Lung (tissue), 17 donors: ENCODE measurements at places on chromosomes 7 and 10. TPM values are rescaled to one million over a fixed set of nuclear protein-coding genes. Genes with fewer than 3 reads are reported as not detected.
A peak's percentile ranks its signal among the peaks of the same experiment; 100 is the strongest.

DNA sequence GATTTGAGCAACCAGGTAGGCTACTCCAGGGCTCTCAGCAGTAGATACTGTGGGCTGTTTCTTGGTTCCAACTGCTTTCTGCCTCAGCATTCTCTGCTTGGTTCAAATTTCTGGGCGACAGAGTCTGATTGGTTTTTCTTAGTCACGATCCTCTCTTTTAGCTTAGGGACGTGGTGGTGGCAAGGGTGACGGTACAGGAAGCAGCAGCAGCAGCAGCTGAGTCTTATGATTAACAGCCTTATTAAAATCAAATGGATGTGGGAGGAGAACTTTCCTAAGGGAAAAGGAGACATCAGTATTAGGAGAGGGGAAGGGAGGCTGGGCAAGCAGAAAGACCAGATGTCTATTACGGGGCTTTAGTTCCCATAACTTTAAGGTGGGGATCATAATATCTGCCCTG lies 156.5 kb upstream of the PLPP4 start:
- no peak for DNase-seq
- no peaks in the 10 kb centered on the region for H3K36me3 ChIP-seq
- no peak overlapping the region for H3K4me3 ChIP-seq
- no peaks in the 10 kb centered on the region for H3K4me1 ChIP-seq

DNA sequence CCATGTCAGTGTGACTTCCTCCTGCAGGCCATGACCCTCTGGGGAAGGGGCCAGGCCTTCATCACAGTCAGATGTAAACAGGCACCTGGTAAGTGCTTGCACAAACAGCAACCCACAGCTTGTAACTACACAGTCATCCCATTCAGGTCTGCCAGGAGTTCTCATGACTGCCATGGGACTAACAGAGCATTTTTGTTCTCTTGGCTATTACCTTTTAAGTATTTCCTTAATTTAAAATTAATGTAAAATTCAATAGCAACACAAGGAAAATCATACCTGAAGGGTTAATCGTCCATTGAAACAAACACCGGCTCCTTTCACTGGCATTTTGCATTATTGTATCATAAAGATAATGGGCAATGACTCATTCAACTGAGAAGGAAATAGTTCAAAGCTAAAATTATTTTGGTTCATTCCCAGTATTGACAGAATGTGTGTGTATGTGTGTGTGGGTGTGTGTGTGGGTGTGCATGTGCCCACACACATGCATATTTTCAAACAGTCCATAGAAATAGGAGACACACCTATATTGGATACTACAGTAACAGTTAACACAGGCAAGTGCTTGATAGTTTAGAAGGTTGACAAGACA lies 307.9 kb downstream of the WDR11 start:
- H3K4me1 ChIP-seq, result peaks cover 9% of the 10 kb centered on the region
- H3K36me3 ChIP-seq, result no peaks in the 10 kb centered on the region
- no peaks in the 10 kb centered on the region for H3K27me3 ChIP-seq
- peak; percentile 53 for DNase-seq
- no peak overlapping the region for H3K4me3 ChIP-seq

- H3K36me3 ChIP-seq, result no peaks in the 10 kb centered on the region
- DNase-seq, result no peak
- H3K4me1 ChIP-seq, result no peaks in the 10 kb centered on the region
- H3K27me3 ChIP-seq, result no peaks in the 10 kb centered on the region
Observed at GRCh38 chr7:91492773-91493172, 228.5 kb downstream of the FZD1 start.

DNA sequence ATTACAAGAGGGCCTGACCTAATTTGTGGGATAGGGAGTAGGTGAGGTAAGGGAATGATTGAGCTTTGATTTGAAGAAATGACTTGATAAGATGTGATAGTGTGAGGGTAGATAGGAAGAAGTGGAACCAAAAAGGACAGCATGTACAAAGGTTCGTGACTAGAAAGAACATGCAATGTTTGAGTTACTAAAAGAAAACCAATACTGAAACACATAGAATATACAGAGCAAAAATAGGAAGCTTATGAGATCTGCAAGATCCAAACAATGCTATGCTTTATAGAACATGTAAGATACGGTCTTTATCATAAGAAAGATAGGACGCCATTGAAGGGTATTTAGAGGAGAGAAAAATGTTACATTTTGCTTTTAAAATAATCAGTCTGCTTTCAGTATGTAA lies 343.8 kb downstream of the ATRNL1 start:
- no peaks in the 10 kb centered on the region for H3K36me3 ChIP-seq
- DNase-seq, result no peak
- H3K4me3 ChIP-seq, result no peak overlapping the region
- no peaks in the 10 kb centered on the region for H3K27me3 ChIP-seq
- no peaks in the 10 kb centered on the region for H3K4me1 ChIP-seq

DNA sequence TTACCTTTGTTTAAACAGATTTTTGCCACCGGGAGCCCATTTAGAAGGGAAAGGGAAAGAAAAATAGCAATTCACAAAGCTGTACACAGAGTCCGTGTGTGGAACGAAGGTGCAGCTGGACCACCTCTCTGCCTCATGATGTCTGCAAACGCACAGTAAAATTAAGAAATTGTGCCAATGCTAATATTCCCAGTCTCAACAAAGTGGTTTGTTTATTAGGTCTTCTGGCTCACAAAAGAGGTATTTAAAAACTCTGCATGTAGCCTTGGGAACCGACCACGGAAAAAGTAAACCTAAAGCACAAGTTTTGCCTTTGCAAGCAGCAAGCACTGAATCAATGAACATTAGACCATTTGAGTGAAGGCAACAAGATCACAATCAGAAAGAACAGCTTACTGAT lies 57.7 kb downstream of the CREB3L2 start:
- H3K27me3 ChIP-seq, result no peaks in the 10 kb centered on the region
- peaks cover 43% of the 10 kb centered on the region for H3K4me1 ChIP-seq
- DNase-seq, result peak; percentile 62
- H3K4me3 ChIP-seq, result no peak overlapping the region
- no peak overlapping the region for H3K27ac ChIP-seq
- no peaks in the 10 kb centered on the region for H3K36me3 ChIP-seq

- H3K36me3 ChIP-seq, result no peaks in the 10 kb centered on the region
- H3K27me3 ChIP-seq, result no peaks in the 10 kb centered on the region
- H3K27ac ChIP-seq, result peak overlapping the region; percentile 60
- H3K4me1 ChIP-seq, result no peaks in the 10 kb centered on the region
- DNase-seq, result peak; percentile 65
- no peak overlapping the region for H3K4me3 ChIP-seq
Observed at GRCh38 chr10:21519941-21520436, 5.5 kb downstream of the SKIDA1 start.

GRCh38 chr7:29424295-29424983 lies 139.2 kb upstream of the PRR15 start:
- no peak overlapping the region for H3K4me3 ChIP-seq
- no peaks in the 10 kb centered on the region for H3K27me3 ChIP-seq
- no peak overlapping the region for H3K27ac ChIP-seq
- no peak for DNase-seq
- no peaks in the 10 kb centered on the region for H3K36me3 ChIP-seq

DNA sequence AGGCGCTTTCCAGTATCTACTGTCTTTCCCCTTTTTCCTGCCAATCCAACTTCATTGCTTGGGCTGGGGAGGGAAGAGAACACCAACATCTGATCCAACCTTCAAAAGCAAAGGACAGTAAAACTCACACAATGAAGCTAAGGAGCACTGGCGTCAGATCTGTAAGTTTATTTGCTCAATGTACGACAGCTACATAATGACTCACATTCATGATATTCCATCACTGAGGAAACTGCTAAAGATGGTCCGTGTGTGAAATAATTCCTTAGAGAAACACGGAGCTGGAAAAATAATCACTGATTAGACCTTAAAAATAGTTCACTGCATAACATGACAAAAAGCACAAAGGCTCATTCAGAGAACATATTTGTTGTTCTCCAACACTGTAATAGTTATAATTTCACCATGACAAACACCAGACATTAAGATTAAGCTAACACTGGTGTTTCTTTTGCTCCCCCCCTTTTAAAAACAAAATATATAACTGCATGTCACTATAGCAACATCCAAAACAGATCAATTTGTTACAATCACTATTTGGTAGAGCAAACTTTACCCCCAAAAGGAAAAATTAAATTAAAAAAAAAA lies 24.3 kb downstream of the HSPB1 start:
- no peaks in the 10 kb centered on the region for H3K4me1 ChIP-seq
- H3K4me3 ChIP-seq, result no peak overlapping the region
- no peak for DNase-seq
- H3K27ac ChIP-seq, result peak overlapping the region; percentile 33

DNA sequence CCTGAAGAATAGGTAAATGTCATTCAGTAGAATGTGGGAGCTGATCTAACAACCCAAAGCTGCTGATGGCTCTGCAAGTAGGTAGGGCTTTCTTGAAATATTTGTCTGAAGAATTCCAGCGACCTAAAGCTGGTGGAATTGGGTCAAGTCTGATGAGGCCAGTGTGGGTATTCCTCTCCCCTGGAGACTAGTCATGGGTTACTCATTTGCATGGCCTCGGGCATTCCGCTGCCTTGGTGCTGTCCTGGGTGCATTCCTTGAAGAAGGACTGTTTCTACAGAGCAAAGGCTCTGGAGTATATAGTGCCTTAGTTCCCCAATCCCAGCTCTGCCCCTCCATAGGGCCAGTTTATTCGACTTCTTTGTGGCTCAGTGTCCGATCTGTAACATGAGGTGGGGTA lies 19.2 kb downstream of the PDK4 start:
- no peaks in the 10 kb centered on the region for H3K27me3 ChIP-seq
- peaks cover 2% of the 10 kb centered on the region for H3K36me3 ChIP-seq
- no peaks in the 10 kb centered on the region for H3K4me1 ChIP-seq

GRCh38 chr7:41921453-41921981 lies 218.6 kb upstream of the INHBA start:
- H3K27ac ChIP-seq, result no peak overlapping the region
- H3K4me1 ChIP-seq, result peaks cover 8% of the 10 kb centered on the region
- H3K36me3 ChIP-seq, result no peaks in the 10 kb centered on the region
- DNase-seq, result peak; percentile 51
- no peaks in the 10 kb centered on the region for H3K27me3 ChIP-seq

GRCh38 chr10:49549640-49550346 lies 10.9 kb upstream of the ERCC6 start:
- DNase-seq, result no peak
- no peak overlapping the region for H3K27ac ChIP-seq
- H3K27me3 ChIP-seq, result peaks cover 3% of the 10 kb centered on the region
- H3K4me1 ChIP-seq, result no peaks in the 10 kb centered on the region

DNA sequence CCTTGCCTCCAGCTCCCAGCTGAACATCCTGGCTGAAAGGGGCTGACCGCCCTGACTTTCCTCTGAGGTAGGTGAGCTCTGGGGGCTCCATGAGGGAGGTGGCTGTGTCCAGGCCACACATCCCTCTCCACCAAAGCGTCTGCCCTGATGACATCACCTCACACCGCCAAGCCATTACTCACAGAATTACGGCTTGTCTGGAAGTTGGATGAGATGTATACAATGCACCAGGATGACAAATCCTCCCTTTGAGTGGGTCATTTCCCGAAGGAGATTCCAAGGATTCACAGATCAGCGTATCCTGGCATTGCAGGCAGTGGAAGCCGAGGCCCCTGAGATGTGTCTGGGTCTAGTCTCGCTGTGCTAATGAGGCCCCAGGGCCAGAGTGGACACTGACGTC lies 15.1 kb upstream of the RET start:
- no peaks in the 10 kb centered on the region for H3K27me3 ChIP-seq
- H3K4me3 ChIP-seq, result no peak overlapping the region
- H3K36me3 ChIP-seq, result no peaks in the 10 kb centered on the region
- H3K27ac ChIP-seq, result no peak overlapping the region

- no peak overlapping the region for H3K27ac ChIP-seq
- no peak for DNase-seq
- no peaks in the 10 kb centered on the region for H3K27me3 ChIP-seq
- H3K36me3 ChIP-seq, result no peaks in the 10 kb centered on the region
- H3K4me3 ChIP-seq, result no peak overlapping the region
- peaks cover 16% of the 10 kb centered on the region for H3K4me1 ChIP-seq
Observed at GRCh38 chr7:1915956-1916600, 246.0 kb downstream of the ELFN1 start.

DNA sequence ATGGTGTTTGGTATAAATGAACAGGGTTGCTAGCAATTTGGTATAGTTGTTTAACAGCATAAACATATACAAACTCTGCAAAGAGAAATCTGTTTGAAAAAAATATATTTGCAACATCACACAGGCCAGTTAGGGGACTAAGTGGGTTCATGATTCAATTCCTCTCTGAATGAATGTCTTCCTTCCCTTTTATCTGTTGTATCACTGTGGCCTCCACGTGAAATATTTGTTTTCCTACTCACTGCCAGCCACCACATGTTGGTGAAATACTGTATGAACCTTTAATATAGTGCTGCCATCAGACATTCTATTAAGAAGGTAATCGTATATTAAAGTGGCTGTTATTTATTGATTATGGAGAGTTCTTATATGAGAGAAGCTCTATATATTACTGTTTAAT lies 157.0 kb downstream of the ARID5B start:
- H3K27me3 ChIP-seq, result no peaks in the 10 kb centered on the region
- H3K27ac ChIP-seq, result no peak overlapping the region
- H3K4me1 ChIP-seq, result peaks cover 57% of the 10 kb centered on the region
- no peak for DNase-seq
- peaks cover 19% of the 10 kb centered on the region for H3K36me3 ChIP-seq

DNA sequence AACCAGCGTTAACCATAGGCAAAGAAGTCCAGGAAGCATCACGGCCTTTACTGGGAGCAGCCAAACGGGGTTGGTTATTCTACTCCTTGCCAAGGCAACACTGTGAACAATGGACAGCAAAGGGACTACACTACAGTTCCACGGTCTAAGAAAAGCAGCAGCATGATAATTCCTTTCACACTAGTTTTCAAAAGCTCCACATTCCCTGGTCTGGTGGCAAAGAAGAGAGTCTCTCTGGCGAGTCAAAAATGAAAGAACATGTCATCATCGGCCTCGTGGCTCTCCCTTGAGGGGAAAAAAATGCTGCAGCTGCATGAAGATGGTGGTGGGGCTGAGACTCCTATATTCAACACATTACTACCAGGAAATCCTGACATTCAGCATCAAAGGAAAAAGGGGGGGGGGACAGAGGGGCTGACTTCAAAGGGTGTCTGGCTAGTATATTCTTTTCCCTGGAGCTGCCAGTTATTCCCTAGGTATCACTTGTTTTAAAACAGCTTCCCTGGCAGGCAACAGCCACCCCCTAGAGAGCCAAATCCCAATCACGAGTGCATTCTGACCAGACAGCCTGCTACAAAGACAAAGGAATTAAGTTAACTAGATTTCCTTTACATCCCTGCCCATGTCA lies 49.1 kb downstream of the SLC37A3 start:
- no peaks in the 10 kb centered on the region for H3K4me1 ChIP-seq
- no peak overlapping the region for H3K4me3 ChIP-seq
- peak; percentile 32 for DNase-seq
- H3K27me3 ChIP-seq, result no peaks in the 10 kb centered on the region
- peaks cover 27% of the 10 kb centered on the region for H3K36me3 ChIP-seq

CFAP46 gene
- 3.8 TPM for polyA plus RNA-seq

PRTFDC1 gene
- polyA plus RNA-seq, result 2.1 TPM

RNLS gene
- polyA plus RNA-seq, result 5.8 TPM

AVPI1 gene
- polyA plus RNA-seq, result 15.1 TPM

VIPR2 gene
- polyA plus RNA-seq, result 0.91 TPM

C10orf143 gene
- 9.0 TPM for polyA plus RNA-seq

MYL7 gene
- polyA plus RNA-seq, result 0.08 TPM

TUBB8 gene
- polyA plus RNA-seq, result 0.27 TPM

TMEM229A gene
- polyA plus RNA-seq, result not detected
